ENCODE measurements at places on chromosomes 2 and 18.

DNA sequence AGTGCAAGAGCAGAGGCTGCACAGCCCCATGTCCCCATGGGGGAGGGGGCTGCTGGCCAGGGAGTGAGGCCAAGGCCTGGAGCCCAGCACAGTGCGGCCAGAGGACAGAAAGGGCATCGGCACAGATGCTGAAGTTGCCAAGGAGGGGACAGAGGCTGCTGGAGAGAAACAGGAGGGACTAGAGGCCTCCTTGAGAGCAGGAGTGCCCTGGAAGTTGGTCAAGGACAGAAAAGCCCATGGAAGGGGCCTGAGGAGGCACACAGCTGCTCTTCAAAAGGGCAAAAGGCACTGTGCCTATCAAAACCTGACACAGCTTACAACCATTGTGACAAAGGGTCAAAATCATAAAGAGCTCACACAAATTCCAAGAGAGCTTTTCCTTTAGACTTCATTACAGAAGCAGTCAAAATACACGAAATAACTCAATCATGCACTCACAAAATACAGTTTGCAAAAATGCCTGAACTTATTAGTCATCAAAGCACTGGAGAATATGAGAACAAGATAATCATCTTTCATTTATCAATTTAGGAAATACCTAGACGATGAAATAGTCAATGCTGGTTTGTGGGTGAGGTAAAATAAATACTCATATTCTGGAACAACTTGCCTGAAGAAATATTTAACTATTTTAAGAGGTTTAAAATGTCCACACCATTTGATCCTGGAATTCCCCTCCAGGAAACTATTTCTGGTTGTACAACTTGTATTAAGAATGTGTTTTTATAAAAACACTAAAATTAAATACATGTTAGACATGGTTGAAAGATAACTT, 79.6 kb downstream of the USP40 start:
- no peak for DNase-seq

DNA sequence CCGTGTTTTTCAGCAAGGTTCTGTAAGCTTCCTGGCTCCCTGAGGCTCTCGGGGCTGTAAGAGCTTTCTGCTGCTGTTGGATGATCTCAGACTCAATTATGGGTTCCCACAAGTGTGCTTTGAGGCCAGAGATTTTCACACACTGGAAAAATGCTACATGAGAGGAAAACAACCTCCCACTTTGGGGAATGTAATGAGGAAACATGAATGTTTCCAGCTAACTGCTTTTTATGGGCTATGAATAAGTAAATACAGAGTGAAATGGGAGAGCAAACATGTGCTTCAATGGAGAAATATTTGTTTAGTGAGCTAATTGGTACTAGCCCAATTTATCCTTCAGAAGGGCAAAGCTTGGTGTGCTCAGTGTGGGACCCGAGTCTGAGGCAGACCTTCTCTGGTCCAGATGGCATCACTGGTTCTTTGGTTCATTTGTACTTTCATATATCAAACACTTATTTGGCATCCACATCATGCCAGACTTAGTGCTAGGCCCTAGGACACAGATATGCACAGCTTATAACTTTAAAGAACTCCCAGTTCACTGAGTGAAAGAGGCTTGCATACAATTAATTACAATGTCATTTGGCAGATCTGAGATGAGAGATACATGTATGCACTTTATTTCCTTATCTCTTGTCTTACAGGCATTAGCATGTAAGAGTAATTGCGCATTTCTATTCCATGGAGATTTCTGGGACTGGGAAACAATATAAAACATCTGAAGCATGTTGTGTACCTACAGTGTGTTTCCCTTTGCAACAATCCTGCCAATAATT, 248.8 kb downstream of the RDH14 start:
- DNase-seq: no peak

DNA sequence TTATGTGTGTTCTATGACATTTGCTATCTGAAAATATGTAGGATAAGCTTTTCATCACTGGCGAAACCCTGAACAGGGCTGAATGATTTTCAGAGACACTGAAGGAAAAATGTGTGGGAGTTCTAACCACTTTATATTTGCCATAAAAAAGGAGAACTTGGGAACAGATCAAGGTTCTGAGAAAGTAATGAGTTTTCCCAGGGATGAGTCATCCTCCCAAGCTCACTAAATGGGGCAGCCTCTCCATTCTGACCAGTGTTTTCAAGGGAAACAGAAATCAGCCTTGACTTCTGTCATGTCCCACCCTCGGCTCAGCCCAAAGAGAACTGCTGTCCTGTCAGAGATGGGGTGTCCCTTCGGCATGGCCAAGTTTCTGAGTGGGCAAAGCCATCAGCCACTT, 2109.8 kb upstream of the CELF4 start:
- DNase-seq: no peak

DNA sequence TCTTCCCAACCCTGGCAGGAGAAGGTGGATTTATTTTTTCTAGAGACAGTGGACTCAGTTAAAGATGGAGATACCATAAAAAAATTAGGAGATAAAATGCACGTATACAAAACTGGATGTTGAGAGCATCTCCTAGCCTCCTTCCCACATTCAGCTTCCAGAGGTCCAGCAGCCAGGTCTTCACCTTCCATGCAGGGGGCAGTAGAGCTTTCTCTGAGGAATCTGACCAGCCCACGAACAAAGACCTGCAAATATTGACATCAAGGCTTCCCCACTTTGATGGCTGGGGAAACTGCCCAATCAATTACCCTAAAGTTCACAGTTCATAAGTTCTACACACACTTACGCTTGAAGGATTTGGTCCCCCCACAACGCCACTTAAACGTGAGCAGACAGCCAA, 24.5 kb downstream of the AQP4 start:
- no peak for DNase-seq

- no peak for DNase-seq
Measured at GRCh38 chr2:195612611-195613495, 44.2 kb upstream of the SLC39A10 start.

DNA sequence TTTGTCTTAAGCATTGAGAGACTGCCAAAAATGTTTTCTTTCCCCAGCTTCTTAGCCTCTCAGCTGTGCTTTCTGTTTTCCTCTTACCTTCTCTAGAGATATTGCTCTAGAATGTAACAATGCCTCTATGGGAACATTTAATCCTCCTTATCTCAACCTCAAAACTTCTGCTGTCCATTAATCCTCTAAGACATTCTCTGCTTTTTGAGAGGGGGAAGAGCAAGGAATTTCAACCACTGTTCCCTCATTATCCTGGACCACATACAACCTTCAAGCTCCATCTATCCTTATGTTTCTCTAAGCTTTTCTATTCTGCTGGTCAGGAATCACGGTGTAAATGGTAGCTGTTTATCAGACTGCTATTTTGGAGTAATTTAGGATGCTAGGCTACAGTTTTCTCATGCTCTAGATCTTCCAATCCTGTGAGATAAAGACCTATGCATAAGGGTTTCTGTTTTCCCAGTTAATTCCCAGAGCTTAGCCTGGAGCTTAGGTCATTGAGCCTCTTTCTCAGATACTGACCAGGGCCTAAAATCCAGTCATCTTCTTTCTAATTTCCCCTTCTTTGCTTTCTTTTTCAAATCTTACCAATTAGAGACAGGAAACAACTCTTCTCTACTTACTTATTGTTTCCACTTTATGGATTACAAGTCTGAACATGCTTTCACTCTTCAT, 282.0 kb downstream of the CALCRL start:
- no peak for DNase-seq

DNA sequence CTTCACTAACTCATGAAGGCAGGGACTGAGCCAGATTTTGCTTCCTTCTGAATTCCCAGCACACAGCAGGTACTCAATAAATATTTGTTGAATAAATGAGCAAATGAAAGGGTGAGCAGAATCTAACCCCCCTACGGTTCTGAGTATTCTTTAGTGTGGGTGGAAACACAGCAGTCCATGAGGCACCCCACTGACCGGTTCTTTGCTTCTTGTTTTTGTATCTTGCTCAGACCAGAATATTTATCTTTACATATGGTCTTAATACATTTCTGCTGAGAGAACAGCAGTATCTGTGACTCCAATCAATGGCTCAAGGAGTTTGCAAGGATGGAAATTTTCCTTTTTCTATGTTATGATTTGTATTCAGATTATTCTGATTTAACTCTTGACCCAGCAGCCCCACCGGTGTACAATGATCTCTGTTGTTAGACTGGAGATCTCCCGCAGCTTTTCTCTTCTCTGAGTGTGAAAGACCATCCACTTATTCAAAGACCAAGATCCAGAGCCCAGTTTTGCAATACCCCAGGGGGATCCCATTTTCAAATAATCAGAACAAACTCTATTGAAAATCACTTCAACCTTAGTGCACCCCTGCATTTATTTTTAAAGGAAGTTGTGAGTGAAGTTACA, 506.5 kb upstream of the TNP1 start:
- no peak for DNase-seq

DNA sequence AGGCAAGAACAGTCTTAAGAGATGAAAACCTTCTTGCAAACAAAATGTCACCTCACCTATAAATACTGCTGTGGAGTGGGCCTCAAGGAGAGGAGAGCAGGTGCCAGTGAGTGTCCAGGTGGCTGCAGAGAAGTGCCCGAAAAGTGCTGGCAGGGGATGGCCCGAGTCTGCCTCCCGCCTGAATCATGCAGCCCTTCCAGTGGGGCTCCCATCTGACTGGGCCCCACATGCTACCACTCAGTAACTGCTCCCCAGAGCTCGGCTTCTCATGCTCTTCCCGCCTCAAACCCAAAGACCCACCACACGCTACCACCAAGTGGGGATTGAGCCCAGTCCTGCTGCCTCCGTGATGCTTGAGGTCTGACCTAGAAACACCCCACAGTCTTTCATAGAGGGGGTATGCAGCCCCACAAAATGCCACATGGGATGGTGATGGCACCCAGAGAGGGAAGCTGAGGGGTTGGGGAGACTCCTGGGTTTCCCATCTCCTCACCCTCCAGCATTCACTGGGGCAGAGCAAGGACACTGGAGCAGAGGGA, 7.4 kb downstream of the HS6ST1 start:
- no peak for DNase-seq

GRCh38 chr2:233853883-233854240, 473 bp downstream of the HJURP start:
- no peak for DNase-seq

GRCh38 chr2:240183006-240183874, 42.8 kb upstream of the OTOS start:
- no peak for DNase-seq

DNA sequence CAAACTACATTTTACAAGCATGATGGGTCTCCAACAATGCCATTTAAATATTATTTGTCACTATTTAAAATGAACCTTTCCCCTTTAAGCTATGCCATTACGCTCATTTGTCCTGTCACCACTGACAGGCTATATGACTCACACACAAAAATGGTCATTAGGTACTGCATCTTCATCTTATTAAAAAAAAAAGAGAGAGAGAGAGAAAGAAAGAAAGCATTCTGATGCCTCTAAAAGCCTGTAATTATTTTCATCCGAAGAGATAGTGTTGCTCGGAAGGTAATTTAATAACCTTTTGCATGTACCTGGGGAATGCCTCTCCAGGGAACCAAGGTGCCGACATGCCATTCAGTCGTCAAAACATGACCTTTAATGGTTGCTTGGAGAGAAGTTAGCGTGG, 226.7 kb downstream of the ARHGAP15 start:
- DNase-seq: no peak

GRCh38 chr2:190841707-190842505, 38.7 kb upstream of the GLS start:
- no peak for DNase-seq

GRCh38 chr2:37168217-37168981, 11.6 kb upstream of the EIF2AK2 start:
- DNase-seq: no peak

DNA sequence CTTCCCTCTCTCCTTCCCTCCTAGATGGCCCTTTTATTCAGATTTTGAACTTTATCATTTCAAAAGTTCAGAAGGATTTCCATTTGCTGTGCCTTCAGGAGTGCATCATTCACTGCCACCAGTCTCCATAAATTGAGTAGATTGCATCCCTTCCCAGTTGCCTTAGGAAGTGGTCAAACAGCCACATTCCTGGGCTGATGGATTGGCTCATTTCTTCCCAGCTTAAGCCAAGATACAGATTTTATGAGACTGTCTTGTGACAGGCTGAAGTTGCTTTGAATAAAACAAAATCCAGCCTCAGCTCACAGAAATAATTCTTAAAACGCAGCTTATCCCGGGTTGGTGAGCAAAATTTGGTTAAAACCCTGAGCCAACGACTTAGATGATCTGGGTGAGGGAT, 9.8 kb downstream of the NRP2 start:
- DNase-seq: no peak

GRCh38 chr2:72112401-72112800, 35.3 kb downstream of the CYP26B1 start:
- DNase-seq: no peak

GRCh38 chr2:28618221-28619141, 122.6 kb downstream of the PLB1 start:
- no peak for DNase-seq

GRCh38 chr2:121735518-121736074, 1.1 kb downstream of the NIFK start:
- no peak for DNase-seq

- no peak for DNase-seq
Measured at GRCh38 chr18:48167897-48168253, 237.4 kb upstream of the SMAD2 start.

DNA sequence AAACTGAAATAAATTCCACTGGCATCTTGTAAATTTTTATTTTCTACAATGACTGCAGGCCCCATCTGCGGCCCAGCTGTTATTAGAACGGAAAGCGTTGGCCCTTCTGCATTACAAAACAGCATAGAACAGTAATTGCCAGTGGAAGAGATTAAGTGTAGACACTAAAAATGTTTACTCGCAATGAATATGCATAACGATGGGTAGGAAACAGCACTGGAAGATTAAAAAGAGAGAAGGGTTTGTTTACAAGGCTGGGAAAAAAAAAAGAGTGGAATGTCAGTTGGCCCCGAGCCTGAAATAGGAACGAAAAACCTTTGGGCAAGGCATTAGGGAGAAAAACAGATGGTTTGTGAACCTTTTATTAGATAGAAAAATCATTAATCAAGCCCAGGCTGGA, 275.9 kb upstream of the TCF4 start:
- no peak for DNase-seq

DNA sequence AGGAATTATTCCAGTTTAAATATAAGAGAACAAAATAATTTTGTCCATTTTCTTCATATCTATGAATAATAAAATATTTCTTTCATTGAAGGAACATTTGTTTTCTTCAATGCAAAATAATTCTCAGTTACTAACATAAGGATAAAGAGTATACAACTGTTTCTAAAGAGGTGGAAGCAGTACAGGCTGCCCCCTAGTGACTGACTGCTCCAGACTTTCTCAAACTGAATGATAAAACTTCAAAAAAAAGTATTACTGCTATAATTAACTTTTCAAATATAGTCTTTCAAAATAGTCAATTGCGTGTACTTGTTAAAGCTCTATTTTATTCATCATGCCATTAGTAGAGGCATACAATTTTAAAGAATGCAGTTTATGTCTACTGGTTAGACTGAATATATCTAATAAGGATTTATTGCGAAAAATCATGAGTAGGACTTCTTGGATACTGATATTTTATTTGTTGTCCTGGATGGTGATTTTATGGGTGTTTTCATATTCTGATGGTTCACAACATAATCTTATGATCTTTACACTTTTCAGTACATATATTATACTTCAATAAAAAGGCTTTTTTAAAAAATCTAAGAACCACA, 100.1 kb downstream of the WDPCP start:
- no peak for DNase-seq

GRCh38 chr2:5720426-5720825, 28.2 kb downstream of the SOX11 start:
- no peak for DNase-seq

GRCh38 chr2:16824472-16824871, 158.8 kb upstream of the CYRIA start:
- no peak for DNase-seq

Measured in CD8-positive, alpha-beta memory T cell (primary cell).